ENCODE measurements at places on chromosomes 16 and 17.

GRCh38 chr17:81063106-81064093 lies 28.4 kb downstream of the BAIAP2 start:
- no peak for DNase-seq

GRCh38 chr17:1912146-1912545 lies 82.3 kb downstream of the RPA1 start:
- DNase-seq, result no peak

- no peak for DNase-seq
These were observed 22.9 kb downstream of the ABR start for GRCh38 chr17:1156864-1157263.

DNA sequence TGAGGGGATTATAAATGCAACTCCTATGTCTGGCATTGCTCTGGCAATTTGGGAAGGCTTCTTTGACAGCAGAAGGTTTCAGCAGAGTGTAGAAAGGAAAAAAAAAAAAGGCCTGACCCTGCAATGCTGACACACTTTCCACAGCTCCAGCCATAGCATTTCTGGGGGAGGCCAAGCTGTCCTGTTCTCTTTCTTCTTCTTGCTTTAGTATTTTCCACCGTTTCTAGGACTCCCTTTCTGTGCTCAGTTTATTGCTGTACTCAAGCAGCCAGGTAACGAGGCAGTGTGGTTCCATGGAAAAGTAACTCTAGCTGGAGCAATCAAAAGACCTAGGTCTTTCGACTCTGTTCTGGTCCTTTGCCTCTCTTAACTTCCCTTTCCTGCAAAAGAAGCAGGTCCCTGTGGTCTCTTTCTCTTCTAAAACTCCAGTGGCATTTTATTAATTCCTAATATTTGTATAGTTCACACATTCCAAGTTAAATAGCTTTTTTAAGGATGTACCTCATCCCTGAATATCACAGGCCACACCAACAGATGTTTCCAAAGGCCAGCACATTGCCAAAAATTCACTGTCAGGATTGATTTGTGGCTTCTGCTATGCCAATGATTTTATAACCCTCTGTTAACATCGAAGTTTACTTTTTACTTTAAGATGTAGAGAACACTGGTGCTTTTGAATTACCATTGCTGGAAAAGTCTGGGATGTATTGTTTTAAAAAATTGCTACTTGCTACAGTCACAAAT lies 90.3 kb upstream of the BCAR1 start:
- no peak for DNase-seq

DNA sequence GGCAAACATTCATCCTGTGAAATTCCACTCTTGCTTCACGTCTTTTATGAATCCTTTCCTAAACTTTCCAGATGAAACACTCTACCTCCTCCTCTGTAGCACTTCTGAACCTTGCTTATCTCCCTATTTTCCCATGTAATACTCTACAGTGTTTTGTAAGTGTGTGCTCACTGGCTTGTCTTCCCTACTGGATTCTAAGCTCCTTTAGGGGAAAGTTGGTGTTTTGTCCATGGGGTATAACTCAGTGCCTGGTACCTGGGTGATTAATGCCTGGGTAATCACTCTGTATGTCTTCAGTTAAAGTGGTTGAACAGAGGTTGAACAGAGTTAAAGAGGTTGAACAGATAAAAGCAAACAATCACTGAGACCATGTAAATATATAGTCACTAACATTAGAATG lies 3.8 kb upstream of the KAT7 start:
- DNase-seq, result no peak
